ENCODE measurements at places on chromosomes 3 and 15.

DNA sequence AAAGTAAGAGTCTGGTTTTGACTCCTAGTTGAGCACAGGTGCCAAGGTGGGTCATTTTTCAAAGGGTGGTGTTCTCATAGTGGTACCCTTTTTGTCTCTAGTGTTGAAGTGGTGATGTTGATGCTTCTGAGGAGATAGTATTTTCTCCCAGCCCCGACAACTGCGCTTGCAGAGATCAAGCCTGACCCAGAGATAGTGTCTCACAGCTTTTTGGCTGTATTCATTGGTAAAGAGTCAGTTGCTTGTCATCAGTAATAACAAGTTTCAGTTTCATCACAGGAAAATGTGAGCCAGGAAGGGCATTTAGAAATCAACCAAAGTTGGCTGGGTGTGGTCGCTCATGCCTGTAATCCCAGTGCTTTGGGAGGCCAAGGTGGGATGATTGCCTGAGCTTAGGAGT is 139.3 kb downstream of the NFKBIZ start:
- no peak for DNase-seq

- DNase-seq, result peak; percentile 51
These were observed 34.9 kb downstream of the PRKCD start for GRCh38 chr3:53195602-53196574.

GRCh38 chr3:102025606-102026270 is 176.4 kb downstream of the NFKBIZ start:
- DNase-seq, result no peak

GRCh38 chr3:48898383-48899234 is at the start of gene SLC25A20:
SLC25A20 (minus strand) TSS chr3:48898882; CDS start chr3:48898794, 88 bp downstream.
- peak; percentile 84 for DNase-seq

GRCh38 chr3:14330508-14330907 is 71.9 kb upstream of the SLC6A6 start:
- DNase-seq, result no peak

GRCh38 chr3:139107424-139108252 is 62.9 kb upstream of the PRR23C start:
- DNase-seq, result no peak

DNA sequence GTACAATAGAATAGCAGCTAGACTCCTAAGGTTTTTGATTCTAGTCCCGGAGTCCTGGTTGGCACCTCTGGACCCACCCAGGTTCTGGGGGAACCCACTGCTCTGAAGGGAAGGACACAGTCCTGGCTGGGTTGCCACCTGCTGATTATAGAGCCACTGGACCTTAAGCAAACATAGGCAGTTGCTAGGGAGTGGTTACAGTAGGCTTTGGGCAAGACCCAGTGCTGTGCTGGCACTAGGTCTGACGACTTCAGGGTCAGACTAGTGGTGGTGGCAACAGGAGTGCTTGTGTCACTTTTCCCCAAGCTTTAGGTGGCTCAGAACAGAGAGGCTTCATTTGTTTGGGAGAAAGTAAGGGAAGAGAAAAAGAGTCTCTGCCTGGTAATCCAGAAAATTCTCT is 109.8 kb upstream of the C3orf80 start:
- DNase-seq, result no peak

GRCh38 chr3:173241727-173242126 is 100.7 kb upstream of the SPATA16 start:
- no peak for DNase-seq

- DNase-seq, result no peak
These were observed 59.7 kb downstream of the CCDC33 start for GRCh38 chr15:74295800-74296199.

GRCh38 chr3:100269410-100270214 is 8.8 kb downstream of the TBC1D23 start:
- DNase-seq, result no peak

GRCh38 chr3:133862161-133862560 is 33.5 kb downstream of the RAB6B start:
- no peak for DNase-seq

GRCh38 chr3:194792368-194792767 is 106.7 kb downstream of the FAM43A start:
- no peak for DNase-seq

- DNase-seq, result no peak
These were observed 92.2 kb upstream of the ALCAM start for GRCh38 chr3:105274536-105274935.

DNA sequence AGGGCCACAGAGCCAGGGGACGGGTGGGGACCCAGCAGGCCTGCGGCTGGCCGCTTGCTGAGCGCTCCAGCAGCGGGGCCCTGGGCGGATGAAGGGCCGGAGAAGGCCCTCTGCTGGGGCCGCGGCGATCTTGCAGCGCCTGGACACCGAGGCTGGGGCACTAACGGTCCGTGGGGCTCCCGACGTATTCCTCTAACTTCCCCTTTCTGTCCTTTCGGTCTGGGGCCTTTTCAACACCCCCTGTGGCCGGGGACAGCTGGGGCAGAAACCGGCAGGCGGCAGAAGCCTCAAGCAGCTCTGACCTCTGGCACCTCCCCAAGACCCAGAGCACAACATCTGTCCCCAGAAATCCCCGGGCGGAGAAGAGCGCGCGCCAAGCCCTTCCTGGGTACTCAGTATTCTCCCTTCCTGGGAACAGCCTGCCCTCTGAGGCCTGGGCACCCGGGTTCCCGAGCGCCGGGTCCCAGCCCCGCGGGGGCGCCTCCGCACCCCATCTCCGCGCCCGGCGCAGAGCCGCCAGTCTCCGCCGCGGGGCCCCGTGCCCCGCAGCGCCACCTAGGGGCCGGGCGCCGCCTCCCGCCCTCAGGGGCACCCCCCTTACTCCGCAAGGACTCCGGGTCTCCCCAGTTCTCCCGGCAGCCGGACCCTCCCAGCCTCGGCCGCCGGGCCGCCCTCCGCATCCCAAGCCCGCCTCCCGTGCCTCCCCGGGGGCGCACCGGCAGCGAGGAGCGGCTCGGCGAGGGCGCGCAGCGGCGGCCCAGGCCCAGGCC is 582 bp upstream of the SLCO3A1 start:
- DNase-seq, result peak; percentile 52

- DNase-seq, result no peak
These were observed 799.1 kb upstream of the NECTIN3 start for GRCh38 chr3:110272525-110272924.

DNA sequence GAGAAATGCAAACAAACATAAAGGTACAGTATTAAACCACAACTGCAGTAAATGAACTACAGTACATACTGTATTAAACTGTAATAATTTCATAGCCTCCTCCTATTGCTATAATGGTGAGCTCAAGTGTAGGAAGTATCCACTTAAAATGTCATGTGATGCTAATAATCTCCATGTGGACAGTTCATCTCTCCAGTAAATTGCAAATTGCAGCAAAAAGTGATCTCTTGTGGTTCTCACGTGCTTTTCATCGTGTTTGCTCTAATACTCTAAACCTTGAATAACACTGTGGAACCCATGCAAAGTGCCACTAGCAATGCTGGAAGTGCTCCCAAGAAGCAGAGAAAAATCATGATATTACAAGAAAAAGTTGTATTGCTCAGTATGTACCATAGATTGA is 9.2 kb upstream of the FNDC3B start:
- no peak for DNase-seq

GRCh38 chr3:188205992-188206416 is 52.0 kb downstream of the LPP start:
- no peak for DNase-seq

DNA sequence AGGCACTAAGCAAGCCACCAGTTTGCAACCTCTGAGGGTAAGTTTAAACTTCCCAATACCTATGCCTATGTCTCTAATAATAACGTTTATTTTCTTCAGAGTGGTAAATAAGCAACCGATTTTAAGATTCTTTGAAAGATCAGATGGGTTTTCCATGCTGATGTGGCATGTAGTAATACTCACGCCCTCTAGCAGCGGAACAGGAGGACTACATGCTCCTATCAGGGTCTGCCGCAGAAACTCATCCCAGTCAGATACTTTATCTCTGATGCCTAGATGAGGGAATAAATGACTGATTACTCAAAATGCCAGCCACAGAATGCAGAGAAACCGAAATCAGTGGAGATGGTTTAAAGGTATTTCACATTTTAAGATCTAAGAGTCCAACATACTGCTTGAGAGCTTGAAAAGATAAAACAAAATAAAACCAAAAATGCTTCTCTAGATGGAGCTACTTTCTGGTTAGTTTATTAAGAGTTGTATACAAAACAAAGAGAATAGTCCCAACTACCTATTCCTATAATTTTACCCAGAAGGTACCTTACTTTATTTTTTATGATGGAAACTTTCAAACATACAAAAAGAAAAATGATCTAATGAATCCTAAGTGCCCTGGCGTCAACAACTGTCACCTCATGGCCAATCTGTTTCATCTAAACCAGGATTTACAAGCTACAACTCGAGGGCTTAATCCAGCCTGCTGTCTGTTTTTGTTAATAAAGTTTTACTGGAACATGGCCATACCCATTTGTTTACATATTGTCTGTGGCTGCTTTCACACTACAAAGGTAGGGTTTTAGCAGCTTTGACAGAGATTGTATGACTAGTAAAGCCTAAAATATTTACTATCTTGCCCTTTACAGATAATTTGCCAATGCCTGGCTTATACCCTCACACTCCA is 37.5 kb upstream of the STIMATE start:
- DNase-seq, result peak; percentile 40

DNA sequence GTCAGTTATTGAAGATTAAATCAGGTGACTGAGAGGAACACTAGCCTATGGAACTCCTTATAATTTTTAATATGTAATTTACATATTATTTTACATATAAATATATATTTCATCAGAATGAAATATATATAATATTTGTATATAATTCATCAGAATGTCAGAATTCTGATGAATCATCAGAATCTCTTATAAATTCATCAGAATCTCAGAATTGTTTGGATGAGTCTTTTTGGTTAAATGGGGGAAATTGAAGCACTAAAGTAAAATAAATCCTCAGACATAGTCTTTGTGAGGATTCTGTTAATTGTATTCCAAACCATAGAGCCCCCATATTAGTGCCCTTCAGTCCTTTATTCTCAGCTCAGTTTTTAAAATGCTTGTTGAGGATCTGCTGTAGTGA is 15.4 kb downstream of the TCF12 start:
- DNase-seq, result no peak

GRCh38 chr3:51401735-51402134 is 10.7 kb downstream of the RBM15B start:
- DNase-seq, result no peak

- DNase-seq, result no peak
These were observed 41.7 kb downstream of the CADPS start for GRCh38 chr3:62833538-62833937.

- DNase-seq, result no peak
These were observed 64.1 kb downstream of the AAGAB start for GRCh38 chr15:67190326-67190725.

- no peak for DNase-seq
These were observed 217.6 kb downstream of the KBTBD8 start for GRCh38 chr3:67215690-67216089.

- no peak for DNase-seq
These were observed 8.4 kb upstream of the EHD4 start for GRCh38 chr15:41980654-41981323.

DNA sequence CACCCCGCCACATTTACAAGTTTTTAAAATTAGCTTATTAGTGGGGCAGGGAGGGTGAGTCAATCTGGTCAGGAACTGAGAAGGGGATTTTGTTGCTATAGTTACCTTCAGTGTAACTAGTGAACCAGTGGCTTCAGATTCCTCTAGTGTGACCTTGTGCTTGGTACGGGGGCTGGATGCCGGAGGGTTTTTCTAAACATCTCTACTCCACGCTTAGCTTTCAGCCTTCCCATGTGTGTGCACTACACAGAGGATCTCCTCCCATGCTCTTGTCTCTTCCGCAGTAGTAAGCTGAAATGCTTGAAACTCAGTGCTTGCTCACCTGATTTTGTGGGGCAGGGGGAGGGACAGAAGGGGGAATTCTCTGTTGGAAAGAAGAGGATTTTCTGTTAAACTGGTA is 67.9 kb upstream of the AKAP13 start:
- no peak for DNase-seq

GRCh38 chr15:61116825-61117224 is 112.3 kb downstream of the RORA start:
- DNase-seq, result no peak

- DNase-seq, result no peak
These were observed 9.1 kb upstream of the NCKIPSD start for GRCh38 chr3:48694610-48695392.

DNA sequence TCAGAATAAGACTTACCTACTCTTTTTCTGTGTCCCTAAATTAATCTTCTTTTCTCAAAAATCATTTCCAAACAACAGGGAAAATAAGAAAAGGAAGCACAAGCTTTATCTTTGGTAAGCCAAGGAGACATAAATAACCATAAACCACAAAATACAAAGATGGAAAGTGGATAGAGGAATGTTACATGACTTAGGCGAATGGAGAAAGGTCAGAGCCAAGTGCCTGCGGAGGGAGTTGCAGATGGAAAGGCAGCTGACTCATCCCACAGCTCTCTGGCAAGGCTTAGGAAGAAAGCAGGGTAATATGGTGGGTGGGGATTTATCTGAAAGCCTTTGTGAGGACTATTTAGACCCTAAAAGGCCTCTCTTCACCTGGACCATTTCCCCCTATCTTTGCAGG is 72.8 kb downstream of the GALK2 start:
- no peak for DNase-seq

- no peak for DNase-seq
These were observed 340.5 kb downstream of the TBC1D5 start for GRCh38 chr3:17401912-17402311.

DNA sequence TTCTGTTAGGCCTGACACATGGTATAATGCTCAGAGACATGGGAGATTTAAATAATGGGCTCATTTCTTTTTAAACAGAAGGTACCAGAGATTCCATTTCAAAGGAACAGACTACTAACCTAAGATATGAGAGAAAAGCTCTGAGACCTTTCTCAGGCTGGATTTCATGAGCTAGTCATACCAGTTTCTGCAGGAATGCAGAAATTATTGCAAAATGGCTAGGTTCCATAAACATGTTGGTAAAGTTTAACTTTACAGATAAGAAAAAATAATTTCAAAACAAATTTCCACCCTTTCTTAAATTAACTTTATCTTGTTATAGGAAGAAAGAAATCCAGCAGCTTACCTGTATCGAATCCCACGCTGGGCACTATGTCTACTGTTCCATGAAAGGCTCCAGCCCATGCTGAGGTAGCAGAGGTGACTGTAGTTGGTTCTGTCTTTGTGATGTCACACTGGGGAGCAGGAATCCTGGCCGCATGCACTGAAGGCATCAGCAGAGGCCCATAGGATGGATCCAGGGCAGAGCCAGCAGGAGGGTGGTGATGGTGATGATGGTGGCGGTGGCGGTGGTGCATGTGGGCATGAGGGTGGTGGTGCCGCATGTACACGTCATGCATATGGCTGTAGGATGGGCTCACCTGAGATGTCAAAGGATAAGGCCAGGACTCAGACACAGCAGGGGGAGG is 22.6 kb downstream of the VGLL3 start:
- no peak for DNase-seq

DNA sequence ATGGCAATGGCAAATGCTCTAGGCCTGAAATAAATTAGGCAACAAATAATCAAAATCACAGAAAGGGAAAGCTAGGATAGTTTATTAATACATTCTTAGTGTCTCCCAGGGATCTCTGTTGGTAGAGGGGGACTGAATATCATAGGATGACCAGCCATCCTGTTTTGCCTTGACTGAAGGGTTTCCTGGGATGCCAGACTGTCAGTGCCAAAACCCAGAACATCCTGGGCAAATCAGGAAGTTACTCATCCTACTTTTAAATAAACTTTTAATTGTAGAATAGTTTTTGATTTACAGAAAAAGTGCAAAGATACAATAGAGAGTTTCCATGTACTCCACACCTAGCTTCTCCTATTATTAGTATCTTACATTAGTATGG is 21.8 kb upstream of the SIAH2 start:
- DNase-seq, result no peak

GRCh38 chr3:39385456-39386090 is 2.4 kb downstream of the SLC25A38 start:
- no peak for DNase-seq
